Aorta (tissue), 5 donors: ENCODE measurements at places on chromosomes 4 and X. TPM values are rescaled to one million over a fixed set of nuclear protein-coding genes. Genes with fewer than 3 reads are reported as not detected.
A peak's percentile ranks its signal among the peaks of the same experiment; 100 is the strongest.

Gene ZCCHC13
- total RNA-seq = not detected

Gene MND1
- 1.3 TPM for total RNA-seq

DNA sequence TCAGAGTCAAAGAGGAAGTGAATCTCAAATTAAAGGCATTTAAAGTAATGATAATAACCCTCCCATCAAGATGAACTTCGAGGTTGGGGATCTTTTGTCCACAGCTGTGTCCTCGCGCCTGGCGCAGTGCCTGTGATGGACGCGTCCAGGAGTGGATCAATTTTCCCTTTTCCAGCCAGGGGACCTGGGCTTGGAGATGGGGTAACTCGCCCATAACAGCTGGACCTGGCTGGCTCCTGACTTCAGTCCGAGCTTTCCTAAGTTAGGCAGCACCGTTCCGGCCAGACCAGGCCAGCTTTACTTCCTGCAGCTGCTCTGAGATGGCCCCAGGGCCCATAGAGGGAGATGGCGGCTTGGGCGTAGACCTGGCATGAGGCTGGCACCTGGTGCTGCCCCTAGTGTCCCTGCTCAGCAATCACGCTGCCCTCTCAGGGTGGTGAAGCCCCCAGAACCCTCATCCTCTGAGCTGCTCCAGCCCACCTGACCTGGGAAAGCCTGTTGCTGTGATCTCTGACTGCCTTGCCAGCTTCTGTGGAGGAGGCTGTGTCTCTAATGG lies 23.9 kb downstream of the ADRA2C start:
- peak; percentile 30 for DNase-seq

- DNase-seq = no peak
Observed at GRCh38 chrX:45623266-45623665, 422.6 kb upstream of the DIPK2B start.

- peak; percentile 64 for DNase-seq
Observed at GRCh38 chrX:130878350-130879341, 24.4 kb downstream of the ENOX2 start.

DNA sequence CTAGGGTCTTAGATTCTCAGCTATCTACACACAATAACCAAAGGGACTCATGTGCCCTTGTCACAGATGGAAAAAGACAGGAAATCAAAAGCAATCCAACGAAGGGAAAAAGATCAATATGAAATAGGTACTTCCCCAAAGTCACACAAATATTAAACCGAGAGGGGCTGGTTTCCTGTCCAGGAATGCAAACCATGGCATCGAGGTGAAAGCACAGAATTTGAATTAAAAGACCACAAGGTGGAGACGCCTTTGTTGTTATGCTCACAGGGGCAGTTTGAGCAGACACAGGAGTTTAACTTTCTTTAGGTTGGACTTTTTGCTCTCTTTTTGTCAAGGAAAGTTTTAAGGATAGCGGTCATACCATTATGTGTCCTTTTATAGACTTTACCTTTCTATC lies 14.3 kb downstream of the H2BW1 start:
- no peak for DNase-seq
